ENCODE measurements at places on chromosomes 7 and 10.
A peak's percentile ranks its signal among the peaks of the same experiment; 100 is the strongest.

DNA sequence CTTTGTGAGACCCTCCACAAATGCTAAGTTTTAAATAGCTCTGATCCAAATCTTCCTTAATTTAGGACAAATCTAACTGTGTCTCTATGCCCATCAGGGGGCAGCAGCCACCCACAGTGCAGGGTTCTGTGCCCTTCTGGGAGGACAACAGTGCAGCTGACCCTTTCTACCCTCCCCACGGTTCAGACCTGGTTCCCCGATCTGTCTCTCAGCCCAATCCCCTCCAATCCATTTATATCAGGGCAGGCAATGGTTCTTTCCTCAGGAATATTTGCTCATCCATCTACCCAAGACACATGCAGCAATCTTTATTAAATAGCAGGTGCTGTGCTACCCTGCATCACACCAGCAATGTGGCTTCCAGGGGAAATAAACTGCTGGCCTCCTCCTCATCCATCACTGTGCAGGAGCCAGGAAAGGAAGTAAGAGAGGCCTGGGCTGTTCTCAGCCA lies 4.0 kb upstream of the RBM28 start:
- peak; percentile 71 for DNase-seq

DNA sequence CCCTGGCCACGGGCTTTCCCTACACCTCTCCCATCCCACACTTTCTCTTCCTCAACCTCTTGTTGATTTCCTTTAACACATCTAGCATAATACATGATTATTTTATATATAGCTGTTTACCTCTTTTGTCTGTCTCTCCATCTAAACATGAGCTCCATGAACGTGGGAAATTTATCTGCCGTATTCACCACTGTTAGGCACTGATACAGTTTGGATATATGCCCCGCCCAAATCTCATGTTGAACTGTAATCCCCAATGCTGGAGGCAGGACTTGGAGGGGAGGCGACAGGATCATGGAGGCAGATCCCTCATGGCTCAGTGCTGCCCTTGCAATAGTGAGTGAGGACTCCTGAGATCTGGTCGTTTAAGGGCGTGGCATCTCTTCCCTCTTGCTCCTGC lies 5.7 kb downstream of the CYTH3 start:
- DNase-seq, result no peak

GRCh38 chr7:78473021-78473420 lies 674.4 kb downstream of the PHTF2 start:
- no peak for DNase-seq

- DNase-seq, result no peak
Measured at GRCh38 chr7:16402940-16403339, 18.4 kb downstream of the CRPPA start.

DNA sequence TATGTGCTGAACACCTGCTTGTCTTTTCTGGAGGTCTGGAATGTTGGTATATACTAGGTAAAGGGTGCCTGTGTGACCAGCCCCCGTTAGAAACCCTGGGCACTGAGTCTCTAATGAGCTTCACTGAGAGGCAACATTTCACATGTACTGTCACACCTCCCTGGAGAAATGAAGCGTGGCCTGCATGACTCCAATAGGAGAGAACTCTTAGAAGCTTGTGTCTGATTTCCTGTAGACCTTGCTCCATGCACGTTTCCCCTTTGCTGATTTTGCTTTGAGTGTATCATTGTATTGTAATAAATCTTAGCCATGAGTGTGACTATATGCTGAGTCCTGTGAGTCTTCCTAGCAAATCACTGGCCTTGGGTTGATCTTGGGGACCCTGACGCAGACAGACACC lies 82.8 kb downstream of the PPP1R3C start:
- DNase-seq, result peak; percentile 30

- no peak for DNase-seq
Measured at GRCh38 chr7:136194878-136195277, 217.7 kb upstream of the MTPN start.

DNA sequence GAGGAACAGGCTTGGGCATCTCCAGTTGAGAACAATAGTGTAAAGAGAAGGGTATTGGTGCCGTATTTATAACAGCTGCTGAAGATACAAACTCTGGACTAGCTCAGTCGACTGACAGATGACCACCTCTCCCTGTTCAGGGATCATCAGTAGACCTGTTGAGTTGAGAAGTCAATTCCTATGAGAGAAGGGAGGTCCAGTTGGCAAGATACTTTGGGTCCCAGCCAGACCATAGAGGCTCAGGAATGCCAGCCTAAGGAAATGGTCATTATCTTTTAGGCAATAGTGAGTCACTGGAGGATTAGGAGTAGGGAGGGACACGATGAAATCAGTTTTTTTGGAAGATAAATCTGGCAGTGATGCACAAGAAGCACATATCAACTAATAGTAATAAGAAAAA lies 202.9 kb downstream of the TRIL start:
- peak; percentile 18 for DNase-seq

GRCh38 chr7:103010211-103010610 lies 64.4 kb downstream of the FBXL13 start:
- DNase-seq, result no peak

- DNase-seq, result no peak
Measured at GRCh38 chr10:125883211-125883610, 2.1 kb upstream of the DHX32 start.

Measured in RKO (cell line).